ENCODE measurements at places on chromosomes 3 and 15.

- DNase-seq: no peak
Measured at GRCh38 chr15:53511175-53511574, 248.3 kb downstream of the WDR72 start.

GRCh38 chr3:175005193-175005592, 146.1 kb downstream of the NAALADL2 start:
- DNase-seq: no peak

GRCh38 chr3:111215481-111215880, 143.9 kb downstream of the NECTIN3 start:
- no peak for DNase-seq

DNA sequence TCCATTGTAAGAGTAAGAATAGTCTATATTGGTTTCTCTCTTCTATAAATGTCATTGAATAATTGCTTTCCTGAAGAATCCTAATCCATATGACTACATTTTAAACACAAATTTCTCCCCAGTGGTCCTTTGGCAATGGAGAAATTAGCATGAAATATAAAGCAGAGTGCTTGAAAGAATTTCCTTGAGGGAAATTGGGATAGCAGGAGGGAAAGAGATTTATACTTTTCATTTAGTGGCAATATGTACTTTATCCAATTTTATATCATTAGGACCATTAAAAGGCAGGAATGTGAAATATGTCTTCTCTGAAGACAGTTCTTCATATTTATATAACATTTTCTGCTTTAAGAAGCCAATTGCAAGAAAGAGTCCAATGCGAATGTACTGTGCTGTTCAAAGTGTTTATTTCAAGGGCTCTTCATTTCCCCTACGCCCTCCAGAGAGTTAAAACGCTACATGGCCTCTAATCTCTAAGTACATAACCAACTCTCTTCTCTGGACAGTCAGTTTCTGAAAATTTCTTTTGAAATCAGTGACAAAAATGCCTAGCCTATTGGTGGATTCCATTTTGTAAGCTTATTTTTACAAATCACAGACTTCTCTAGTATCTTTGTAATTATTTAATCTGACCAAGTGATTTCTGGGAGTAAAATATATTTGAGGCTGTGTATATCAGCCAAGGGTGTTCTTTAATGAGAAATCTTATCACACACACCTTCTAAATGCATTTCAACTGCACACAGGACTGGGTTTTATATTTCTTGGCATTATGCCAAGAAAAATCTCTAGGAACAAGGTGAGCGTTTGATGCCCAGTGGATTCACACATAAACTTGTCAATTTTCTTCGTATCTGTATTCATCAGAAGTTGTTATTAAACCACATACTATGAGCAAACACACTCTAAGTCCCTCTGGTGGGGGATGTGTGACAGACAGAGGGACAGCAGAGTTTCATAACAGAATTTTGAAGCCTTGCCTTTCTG, 51.2 kb downstream of the KCNAB1 start:
- no peak for DNase-seq

GRCh38 chr3:178880274-178880673, 191.3 kb downstream of the ZMAT3 start:
- DNase-seq: no peak

DNA sequence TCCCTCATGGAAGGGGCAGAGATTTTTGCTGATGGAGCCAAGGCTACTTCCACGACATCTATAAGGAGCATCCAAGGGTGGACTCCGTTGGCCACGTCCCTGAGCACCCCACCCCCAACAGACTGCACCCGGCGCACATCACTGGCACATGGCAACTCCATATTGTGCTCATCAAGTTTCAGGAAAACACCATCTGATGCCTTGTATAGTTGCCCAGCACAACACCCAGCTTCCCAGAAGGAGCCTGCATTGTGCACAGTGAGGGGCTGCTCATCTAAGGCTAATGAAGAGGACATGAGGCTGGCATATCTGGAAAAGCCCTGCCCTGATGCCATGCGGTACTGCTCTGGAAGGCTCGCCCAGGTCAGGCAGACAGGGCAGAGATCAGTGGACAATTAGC, 15.0 kb upstream of the CACNA2D2 start:
- peak; percentile 74 for DNase-seq

- DNase-seq: no peak
Measured at GRCh38 chr15:48596841-48597240, 48.7 kb downstream of the FBN1 start.

DNA sequence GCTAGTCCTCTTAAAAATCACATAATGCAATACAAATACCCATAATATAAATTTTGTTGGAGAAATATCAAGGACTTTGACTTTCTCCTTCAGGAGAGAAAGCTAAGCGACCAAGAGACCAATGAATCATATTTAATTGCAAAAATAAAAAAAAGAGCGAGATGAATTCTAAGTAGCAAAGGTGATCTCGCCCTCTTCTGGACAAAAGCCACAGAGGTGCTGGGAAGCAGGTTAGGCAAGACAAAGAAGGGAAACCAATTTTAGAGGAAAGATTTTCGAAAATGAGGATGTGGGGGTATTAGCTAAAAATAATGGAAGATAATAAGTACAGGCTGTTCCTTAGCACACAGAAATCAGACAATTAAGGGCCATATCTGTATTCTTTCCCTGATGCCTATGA, 111.4 kb upstream of the PLAAT1 start:
- no peak for DNase-seq

GRCh38 chr15:89690276-89691218, at the start of the genes PEX11A and WDR93:
Gene PEX11A (minus strand): TSS chr15:89690754. CDS start chr15:89690632, 122 bp downstream.
Gene WDR93 (plus strand): TSS chr15:89690811. CDS start chr15:89701747, 10,936 bp downstream.
- peak; percentile 57 for DNase-seq

DNA sequence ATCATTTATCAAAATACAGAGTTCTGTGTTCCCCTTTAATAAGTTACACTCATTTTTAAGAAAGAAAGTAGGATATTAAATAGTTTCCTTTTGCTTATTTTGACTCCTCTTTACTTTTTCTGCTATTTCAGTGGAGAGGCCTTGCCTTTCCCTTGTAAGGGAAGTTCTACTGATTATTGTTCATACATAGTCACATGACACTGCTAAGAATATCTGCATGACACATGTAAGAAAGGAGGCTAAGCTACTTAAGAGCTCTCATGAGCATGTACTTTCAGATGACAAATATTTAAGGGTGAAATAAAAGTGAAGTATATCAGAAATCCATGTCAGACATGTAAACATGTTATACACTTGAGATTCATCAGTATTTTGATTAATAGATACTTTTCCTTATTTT, 39.0 kb downstream of the MYRIP start:
- DNase-seq: no peak

- DNase-seq: no peak
Measured at GRCh38 chr15:65176056-65176455, 9.1 kb downstream of the CLPX start.

DNA sequence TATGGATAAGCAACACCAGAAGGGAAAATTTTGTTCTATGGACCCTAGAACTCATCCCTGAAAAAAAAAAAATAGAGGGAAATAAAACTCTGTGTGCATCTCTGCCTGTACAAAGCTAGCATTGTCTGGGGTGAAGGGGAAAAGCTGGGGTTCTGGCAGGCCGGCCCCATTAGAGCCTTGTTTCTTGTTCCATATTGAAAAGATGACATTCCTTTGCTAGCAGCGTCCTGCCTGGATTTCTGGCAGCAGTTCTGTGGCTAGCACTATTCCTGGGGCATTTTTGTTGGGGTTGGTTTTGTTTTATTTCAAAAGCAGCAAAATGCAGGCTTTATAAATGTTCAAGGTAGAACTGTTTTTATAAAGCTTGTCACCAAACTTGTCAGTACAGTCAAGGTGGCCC, 45.2 kb downstream of the RARB start:
- DNase-seq: no peak

DNA sequence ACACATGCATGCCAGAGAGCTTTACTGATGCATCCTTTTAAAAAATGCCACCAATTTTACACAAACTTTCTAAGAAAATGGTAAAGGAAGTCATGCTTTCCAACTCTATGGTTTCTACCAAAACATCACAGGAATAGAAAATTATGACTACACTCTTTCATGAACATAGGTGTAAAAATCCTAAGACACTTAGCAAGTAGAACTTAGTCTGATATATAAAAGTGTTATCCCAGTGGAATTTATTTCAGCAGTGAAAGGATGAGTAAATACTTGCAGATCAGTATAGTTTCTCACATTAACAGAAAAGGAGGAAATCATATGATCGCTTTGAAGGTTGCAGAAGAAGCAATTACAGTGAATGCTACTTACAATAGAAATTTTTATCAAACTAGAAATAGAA, 43.4 kb downstream of the MCTP2 start:
- no peak for DNase-seq
